ENCODE measurements at places on chromosomes 1 and 21. TPM values are rescaled to one million over a fixed set of nuclear protein-coding genes. Genes with fewer than 3 reads are reported as not detected.
A peak's percentile ranks its signal among the peaks of the same experiment; 100 is the strongest.

DTL gene
- total RNA-seq: 37.7 TPM

PLA2G2A gene
- total RNA-seq: not detected

GRCh38 chr1:35603941-35604340 is 30.8 kb downstream of the TFAP2E start:
- no peak overlapping the region for H3K27ac ChIP-seq
- DNase-seq: no peak
- H3K4me1 ChIP-seq: no peaks in the 10 kb centered on the region
- no peaks in the 10 kb centered on the region for H3K27me3 ChIP-seq
- no peak overlapping the region for H3K4me3 ChIP-seq
- peaks cover 33% of the 10 kb centered on the region for H3K36me3 ChIP-seq

- no peak overlapping the region for H3K27ac ChIP-seq
- peaks cover 22% of the 10 kb centered on the region for H3K36me3 ChIP-seq
- no peaks in the 10 kb centered on the region for H3K27me3 ChIP-seq
- no peak for DNase-seq
- no peak overlapping the region for H3K4me3 ChIP-seq
- H3K4me1 ChIP-seq: no peaks in the 10 kb centered on the region
Observed at GRCh38 chr1:156236164-156236563, 5.8 kb upstream of the BGLAP start.

DNA sequence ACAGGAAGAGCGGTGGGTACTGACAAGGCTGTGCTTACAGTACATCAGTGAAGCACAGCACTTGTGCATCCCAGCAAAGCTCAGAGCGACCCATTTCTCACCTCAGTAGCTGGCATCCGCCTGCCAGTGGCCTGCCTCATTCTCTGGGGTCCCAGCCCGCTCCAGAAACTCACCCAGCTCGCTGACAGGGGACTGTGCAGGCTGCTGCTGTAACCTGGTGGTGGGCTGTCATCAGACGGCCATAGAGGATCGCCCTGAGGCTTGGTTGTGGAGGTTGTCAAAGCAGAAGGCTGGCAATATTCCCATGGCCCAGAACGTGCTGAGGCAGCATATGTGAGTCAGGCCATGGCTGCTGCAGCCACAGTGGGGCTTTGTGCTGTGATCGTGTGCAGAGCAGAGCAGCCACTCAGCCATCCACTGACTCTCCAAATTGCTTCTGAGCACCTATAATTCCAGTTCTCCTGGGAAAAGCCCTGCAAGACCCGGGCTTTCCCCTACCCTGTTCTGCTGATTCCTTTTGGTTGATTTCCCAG is 13.6 kb upstream of the GPR137B start:
- no peaks in the 10 kb centered on the region for H3K4me1 ChIP-seq
- H3K4me3 ChIP-seq: no peak overlapping the region
- H3K36me3 ChIP-seq: no peaks in the 10 kb centered on the region
- H3K27me3 ChIP-seq: peaks cover 49% of the 10 kb centered on the region
- DNase-seq: no peak
- no peak overlapping the region for H3K27ac ChIP-seq

GRCh38 chr1:26900001-26900814 is at the start of gene GPATCH3:
Gene GPATCH3, minus strand, starts transcription at chr1:26900467. Its CDS starts 25 bp downstream, at chr1:26900442.
- peaks cover 7% of the 10 kb centered on the region for H3K4me1 ChIP-seq
- peak within 1 kb of the TSS; percentile 98 for H3K27ac ChIP-seq
- peak within 1 kb of the TSS; percentile 91 for H3K4me3 ChIP-seq
- H3K27me3 ChIP-seq: no peaks in the 10 kb centered on the region

PLA2G2F gene
- total RNA-seq: not detected

GRCh38 chr1:190154744-190155143 is 322.9 kb downstream of the BRINP3 start:
- no peak overlapping the region for H3K27ac ChIP-seq
- H3K4me3 ChIP-seq: no peak overlapping the region
- H3K36me3 ChIP-seq: no peaks in the 10 kb centered on the region
- H3K27me3 ChIP-seq: no peaks in the 10 kb centered on the region
- DNase-seq: no peak

DNA sequence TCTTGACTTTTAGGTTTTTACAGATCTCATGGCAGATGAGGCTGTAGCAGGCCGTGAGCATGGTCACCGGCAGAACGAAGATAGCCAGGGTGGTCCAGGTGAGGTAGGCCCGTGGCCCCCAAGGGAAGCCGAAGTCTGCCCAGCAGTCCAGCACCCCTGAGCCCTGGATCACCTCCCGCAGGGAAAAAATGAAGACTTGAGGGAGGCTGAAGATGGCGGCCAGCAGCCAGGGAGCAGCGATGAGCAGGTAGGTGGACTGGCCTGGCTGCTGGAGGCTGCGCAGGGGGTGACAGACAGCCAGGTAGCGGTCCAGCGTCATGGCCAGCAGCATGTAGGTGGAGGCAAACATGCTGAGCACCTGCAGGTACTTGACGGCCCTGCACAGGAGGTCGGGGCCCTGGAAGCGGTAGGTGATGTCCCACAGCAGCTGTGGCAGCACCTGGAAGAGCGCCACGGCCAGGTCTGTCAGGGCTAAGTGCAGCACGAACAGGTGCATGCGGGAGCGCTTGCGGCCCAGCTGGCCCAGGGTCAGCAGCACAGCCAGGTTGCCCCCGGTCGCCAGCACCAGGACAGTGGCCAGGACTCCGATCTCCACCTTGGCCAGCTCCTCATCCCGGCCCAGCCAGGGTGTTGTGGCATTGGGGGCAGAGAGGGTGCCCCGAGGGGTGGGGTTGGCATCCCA is 856 bp downstream of the AVPR1B start:
- peak overlapping the region; percentile 57 for H3K4me3 ChIP-seq
- H3K27me3 ChIP-seq: peaks cover 37% of the 10 kb centered on the region
- no peaks in the 10 kb centered on the region for H3K36me3 ChIP-seq
- peak overlapping the region; percentile 11 for H3K27ac ChIP-seq

DNA sequence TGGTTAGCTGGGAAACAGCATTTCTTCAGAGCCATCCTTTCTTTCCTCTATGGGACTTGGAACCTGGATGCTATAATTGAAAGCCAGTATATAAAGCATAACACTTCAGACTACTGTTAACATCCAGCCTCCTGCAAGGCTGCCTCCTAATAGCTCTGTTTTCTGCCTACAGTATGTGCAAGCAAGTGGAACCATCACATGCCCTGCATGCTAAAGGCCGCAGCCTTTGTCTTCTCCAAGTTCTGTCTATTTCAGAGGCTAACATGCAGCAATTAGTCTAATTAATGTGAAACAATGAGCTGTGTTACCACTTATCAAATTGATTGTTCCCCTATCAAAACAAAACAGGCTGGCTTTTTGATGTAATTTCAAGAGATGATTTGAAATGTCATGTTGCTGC is 82.7 kb upstream of the ESRRG start:
- no peaks in the 10 kb centered on the region for H3K27me3 ChIP-seq
- H3K4me1 ChIP-seq: no peaks in the 10 kb centered on the region
- no peak overlapping the region for H3K27ac ChIP-seq
- no peak for DNase-seq
- H3K36me3 ChIP-seq: no peaks in the 10 kb centered on the region

DNA sequence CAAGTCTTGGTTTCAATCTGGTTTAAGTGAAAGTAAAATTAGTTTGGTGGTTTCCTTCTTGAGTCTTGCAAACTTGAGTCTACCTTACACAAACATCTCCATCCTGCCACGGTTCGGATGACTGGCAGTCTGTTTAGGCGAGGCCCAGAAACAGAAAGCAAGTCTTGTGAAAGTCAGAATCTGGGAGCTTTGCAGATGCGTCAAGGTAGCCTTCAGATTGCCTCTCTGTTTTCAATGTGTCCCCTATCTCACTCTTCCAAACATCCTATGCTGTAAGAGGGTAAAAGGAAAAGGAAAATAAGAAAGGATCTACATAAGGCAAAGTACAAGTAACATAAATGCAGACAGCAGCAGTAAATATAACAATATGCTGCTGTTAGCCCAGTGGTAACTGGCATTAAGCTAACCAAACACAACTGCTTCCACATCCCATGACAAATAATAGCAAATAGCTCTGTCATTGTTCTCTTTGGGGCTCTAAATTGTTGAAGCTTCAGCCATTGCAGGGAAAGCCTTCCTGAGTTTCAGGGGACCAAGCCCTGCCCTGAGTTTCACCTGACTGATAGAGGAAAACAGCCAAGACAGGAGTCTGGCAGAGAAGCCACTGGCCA is 26.2 kb upstream of the C1orf105 start:
- H3K27me3 ChIP-seq: no peaks in the 10 kb centered on the region
- peak overlapping the region; percentile 70 for H3K27ac ChIP-seq
- peaks cover 2% of the 10 kb centered on the region for H3K36me3 ChIP-seq
- peaks cover 47% of the 10 kb centered on the region for H3K4me1 ChIP-seq

- H3K4me1 ChIP-seq: peaks cover 36% of the 10 kb centered on the region
- DNase-seq: no peak
Observed at GRCh38 chr1:11804666-11805421, 920 bp downstream of the MTHFR start.

DNA sequence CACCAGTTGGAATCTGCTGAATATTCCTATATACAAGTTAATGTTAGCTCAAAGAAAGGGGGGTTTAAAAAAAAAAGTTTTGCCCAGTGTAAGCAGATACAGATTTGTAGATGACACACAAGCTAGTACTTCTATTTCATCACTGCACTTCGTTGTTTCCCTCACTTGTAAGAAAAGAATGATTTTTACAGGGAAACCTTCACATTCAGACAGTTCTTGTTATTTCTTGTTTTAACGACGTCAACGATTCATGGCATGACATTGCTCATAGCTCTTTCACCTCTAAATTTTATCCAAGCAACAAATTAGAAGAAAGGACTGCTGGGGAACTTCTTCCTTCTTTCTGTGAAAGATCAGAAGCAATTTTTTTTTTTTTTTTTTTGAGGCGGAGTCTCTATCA is 25.7 kb upstream of the C1orf105 start:
- H3K27me3 ChIP-seq: no peaks in the 10 kb centered on the region
- no peak overlapping the region for H3K4me3 ChIP-seq
- peak overlapping the region; percentile 70 for H3K27ac ChIP-seq
- H3K36me3 ChIP-seq: peaks cover 7% of the 10 kb centered on the region
- no peak for DNase-seq

- H3K27me3 ChIP-seq: no peaks in the 10 kb centered on the region
- DNase-seq: no peak
- H3K36me3 ChIP-seq: no peaks in the 10 kb centered on the region
- H3K4me3 ChIP-seq: no peak overlapping the region
- H3K27ac ChIP-seq: no peak overlapping the region
Observed at GRCh38 chr1:207603777-207604176, 41.2 kb upstream of the CR1L start.

DNA sequence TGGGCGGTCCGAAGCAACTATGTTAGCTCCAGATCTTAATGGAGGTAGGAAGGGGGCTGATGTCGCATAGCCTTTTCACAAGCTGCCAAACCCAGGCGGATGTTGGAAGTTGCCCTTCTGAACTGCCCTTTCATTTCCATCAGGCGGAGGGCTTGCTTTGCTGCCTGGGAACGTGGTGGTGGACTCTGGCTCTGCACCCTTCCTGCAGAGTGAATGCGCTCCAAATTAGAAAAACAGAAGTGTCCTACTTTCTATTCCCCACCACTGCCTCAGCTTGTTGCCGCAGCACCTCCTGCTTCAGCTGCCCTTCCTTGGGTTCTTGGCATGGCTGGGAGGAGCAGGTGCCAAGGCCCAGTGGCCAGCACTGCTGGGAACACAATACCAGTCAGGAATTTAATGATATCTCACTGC is 60.6 kb downstream of the AK4 start:
- H3K27me3 ChIP-seq: no peaks in the 10 kb centered on the region
- no peaks in the 10 kb centered on the region for H3K4me1 ChIP-seq
- H3K27ac ChIP-seq: no peak overlapping the region
- DNase-seq: no peak
- no peaks in the 10 kb centered on the region for H3K36me3 ChIP-seq

DNA sequence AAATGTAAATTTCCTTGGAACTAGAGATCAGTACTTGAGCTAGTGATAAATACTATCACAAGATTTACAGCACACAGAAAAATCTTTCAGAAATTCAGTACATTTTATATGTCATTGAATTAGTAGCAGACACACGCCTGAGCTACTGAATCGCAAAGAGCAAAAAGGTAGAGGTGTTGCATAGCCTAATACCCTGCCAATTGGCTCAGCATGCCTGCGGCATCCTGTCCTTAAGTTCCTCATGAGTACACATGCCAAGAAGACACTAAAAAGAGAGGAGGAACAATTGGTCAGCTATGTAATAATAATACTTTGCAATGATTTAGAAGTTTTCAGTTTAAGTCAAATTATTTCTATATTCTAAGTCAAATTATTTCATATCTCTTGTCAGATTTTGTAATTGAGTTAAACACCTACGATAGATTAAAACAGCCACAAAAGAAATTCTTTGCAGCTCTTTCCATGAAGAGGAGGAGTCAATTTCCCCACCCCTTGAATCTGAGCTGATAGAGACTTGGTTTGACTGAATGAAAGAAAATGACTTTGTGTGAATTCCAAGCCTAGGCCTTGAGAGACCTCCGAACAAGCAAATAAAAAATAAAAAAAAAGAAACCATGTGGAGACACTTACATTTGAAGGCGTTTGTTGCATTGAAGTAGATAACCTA is 36.2 kb upstream of the PKN2 start:
- H3K4me3 ChIP-seq: no peak overlapping the region
- no peaks in the 10 kb centered on the region for H3K27me3 ChIP-seq
- DNase-seq: no peak
- no peaks in the 10 kb centered on the region for H3K4me1 ChIP-seq
- H3K36me3 ChIP-seq: no peaks in the 10 kb centered on the region

FBXO2 gene
- total RNA-seq: 4.0 TPM

DNA sequence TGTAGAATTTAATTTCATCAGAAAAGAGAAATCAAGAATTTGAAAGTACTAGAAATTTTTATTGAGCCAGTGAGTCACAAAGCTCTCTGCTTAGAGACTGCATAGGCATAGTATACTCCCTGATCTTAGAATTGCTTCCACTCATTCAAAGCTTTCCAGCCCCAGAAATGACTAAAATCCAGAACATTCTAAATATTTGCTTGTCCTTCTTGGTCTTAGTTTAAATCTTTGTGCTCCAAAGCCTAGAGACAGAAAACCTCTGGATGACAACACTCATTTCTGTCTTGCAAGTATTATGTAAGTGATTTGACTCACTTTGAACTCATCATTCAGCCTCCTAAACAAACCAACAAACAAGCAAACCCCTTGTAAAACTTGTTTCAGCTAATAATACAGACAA is 74.2 kb downstream of the PTPRC start:
- no peaks in the 10 kb centered on the region for H3K36me3 ChIP-seq
- H3K4me3 ChIP-seq: no peak overlapping the region
- H3K4me1 ChIP-seq: no peaks in the 10 kb centered on the region
- H3K27me3 ChIP-seq: no peaks in the 10 kb centered on the region
